ENCODE measurements at places on chromosomes 11 and 22.

GRCh38 chr11:105204636-105205035 is 65.1 kb upstream of the CARD18 start:
- no peak for DNase-seq

GRCh38 chr11:67698247-67698646 is 23.8 kb upstream of the ALDH3B2 start:
- DNase-seq = no peak

- no peak for DNase-seq
These were observed 30.9 kb downstream of the KCNC1 start for GRCh38 chr11:17765356-17766072.

GRCh38 chr22:47213571-47214230 is 451.3 kb downstream of the TBC1D22A start:
- no peak for DNase-seq

GRCh38 chr11:63534895-63535461 is 1.6 kb upstream of the PLAAT4 start:
- DNase-seq = no peak

GRCh38 chr22:19463491-19464469 is 15.2 kb downstream of the UFD1 start:
- DNase-seq = peak; percentile 55

- no peak for DNase-seq
These were observed 17.2 kb downstream of the ADAMTS8 start for GRCh38 chr11:130411223-130411622.

GRCh38 chr11:93720522-93720921 is 20.8 kb downstream of the TAF1D start:
- no peak for DNase-seq
